T-cell (primary cell): ENCODE measurements at places on chromosomes 5 and 9. TPM values are rescaled to one million over a fixed set of nuclear protein-coding genes. Genes with fewer than 3 reads are reported as not detected.

Gene RNF208
- 0.56 TPM for total RNA-seq

Gene GRXCR2
- total RNA-seq, result not detected

Gene POU5F2
- 4.0 TPM for total RNA-seq

GRCh38 chr9:33307067-33307466, 16.8 kb downstream of the NFX1 start:
- no peak for DNase-seq

GRCh38 chr9:14246951-14247350, 67.0 kb downstream of the NFIB start:
- no peak for DNase-seq

DNA sequence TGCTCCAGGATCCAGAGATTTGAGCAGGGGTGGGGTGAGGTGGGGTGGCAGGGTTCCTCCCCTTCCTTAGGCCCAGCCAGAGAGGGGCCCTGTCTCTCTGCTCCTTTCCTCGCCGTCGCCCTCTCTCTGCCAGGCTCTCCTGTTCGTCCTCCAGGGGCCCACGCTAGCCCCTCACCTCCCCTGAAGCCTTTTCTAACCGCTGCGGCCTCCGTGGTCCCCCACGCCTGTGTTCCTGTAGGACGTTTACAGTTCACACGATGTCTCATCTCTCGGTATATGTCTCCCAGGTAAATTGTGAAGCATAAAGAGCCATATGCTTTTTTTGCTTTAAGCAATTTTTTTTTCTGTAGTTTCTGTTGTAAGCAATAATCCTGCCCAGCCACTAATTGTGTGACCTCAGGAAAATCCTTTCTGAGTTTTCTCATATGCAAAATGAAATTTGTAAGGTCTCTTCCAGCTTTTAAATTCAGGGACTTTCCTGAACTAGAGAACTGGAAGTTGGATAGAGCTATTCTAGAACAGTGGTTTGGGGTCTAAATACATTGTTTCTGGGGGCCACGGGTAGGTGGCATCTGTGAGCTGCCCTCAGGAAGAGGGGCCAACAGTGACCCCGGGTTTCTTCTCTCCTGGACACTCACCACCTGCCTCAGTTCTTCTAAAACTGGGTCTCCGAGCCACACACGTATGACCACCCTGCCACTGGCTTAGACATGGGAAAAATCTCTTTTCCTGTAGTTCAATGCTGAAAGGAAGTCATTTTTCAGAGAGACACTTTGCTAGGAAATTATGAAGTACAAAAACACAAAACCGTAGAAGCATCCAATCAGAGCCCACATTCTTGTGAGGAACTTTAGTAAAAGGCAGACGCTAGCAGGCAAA, 50.2 kb upstream of the ZNF366 start:
- DNase-seq, result no peak
